ENCODE measurements at places on chromosomes 1 and 21. TPM values are rescaled to one million over a fixed set of nuclear protein-coding genes. Genes with fewer than 3 reads are reported as not detected.

The A3GALT2 gene
- total RNA-seq = not detected

The ZNF670 gene
- 3.0 TPM for total RNA-seq

The HENMT1 gene
- 4.6 TPM for total RNA-seq

The CHODL gene
- 0.16 TPM for total RNA-seq

The CDK11B gene
- 7.0 TPM for total RNA-seq

The MYOG gene
- not detected for total RNA-seq

The FYB2 gene
- total RNA-seq = not detected

The REN gene
- total RNA-seq = not detected

The SPRR3 gene
- not detected for total RNA-seq

The DMBX1 gene
- not detected for total RNA-seq

Data from hair follicle dermal papilla cell (primary cell).